ENCODE measurements at places on chromosomes 2 and 18. TPM values are rescaled to one million over a fixed set of nuclear protein-coding genes. Genes with fewer than 3 reads are reported as not detected.

NYAP2 gene
- not detected for total RNA-seq

C2orf49 gene
- total RNA-seq = 18.6 TPM

RNF125 gene
- not detected for total RNA-seq

TRPM8 gene
- total RNA-seq = 0.03 TPM

PUS10 gene
- total RNA-seq = 6.4 TPM

CTAGE1 gene
- total RNA-seq = 0.11 TPM

DNA sequence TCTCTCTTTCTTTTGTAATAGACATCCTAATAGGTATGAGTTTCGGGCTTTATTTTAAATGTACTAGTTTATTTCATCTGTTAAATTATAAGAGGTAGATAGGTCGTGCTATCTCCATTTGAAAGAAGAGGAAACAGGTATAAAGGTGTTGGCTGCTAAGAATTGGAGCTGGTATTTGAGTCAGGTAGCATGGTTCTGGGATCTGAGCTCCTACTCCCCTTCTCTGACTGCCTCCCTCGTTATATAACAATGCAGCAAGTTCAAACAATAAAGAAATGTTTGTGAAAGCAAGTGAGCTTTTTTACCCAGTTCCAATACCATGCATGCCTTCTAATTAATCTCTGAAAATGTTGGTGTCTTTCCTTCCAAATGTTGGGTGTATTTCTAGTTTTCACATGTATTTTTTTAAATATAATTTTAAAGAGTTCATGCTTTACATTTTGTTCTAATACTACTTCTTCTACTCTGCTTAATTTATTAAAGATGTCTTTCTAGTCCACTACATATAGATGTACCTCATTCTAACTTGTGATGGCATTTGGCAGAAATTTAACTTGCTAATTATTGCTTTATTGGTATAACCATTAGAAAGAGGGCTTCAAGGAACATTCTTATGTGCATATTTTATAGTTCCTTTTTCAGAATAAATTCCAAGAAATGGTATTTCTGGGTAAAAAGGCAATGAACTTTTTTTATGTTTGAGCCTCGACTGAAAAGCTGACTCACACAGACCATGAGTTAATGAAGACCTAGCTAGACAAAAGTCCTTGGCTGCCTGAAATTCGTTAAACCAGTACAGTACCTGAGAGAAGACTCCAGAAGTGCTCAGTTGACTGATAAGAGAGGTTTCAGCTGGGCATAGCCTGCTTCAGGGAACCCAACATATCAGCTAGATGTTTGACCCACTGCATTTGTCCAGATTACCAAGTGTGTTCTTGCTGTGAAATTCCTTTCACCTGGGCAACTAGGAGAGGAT lies 133.5 kb downstream of the CERS6 start:
- H3K4me1 ChIP-seq = peaks cover 6% of the 10 kb centered on the region
- no peak overlapping the region for H3K4me3 ChIP-seq
- no peaks in the 10 kb centered on the region for H3K36me3 ChIP-seq
- H3K27ac ChIP-seq = no peak overlapping the region

DNA sequence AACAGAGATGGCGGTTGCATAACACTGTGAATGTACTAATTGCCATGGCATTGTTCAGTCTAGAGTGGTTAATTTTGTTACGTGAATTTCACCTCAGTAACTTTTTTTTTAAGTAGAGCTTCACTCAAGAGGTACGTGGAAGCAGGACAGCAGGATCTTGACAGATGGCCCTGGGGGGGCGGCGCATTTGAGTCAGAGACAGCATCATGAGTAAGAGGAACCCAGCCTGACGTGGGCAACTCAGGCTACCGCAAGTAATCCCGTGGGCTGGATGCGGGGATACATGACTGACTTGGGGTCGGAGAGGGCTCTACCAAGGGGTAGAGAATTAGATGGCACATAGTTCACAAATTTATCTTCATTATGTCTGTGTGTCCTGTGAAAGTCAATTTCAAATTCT lies 38.1 kb upstream of the DAPL1 start:
- H3K4me3 ChIP-seq = no peak overlapping the region
- H3K36me3 ChIP-seq = no peaks in the 10 kb centered on the region
- H3K27ac ChIP-seq = no peak overlapping the region
- H3K27me3 ChIP-seq = no peaks in the 10 kb centered on the region

GRCh38 chr2:85994421-85994777 lies 105.6 kb upstream of the ST3GAL5 start:
- no peaks in the 10 kb centered on the region for H3K36me3 ChIP-seq
- DNase-seq = peak; percentile 11
- H3K27me3 ChIP-seq = no peaks in the 10 kb centered on the region
- no peak overlapping the region for H3K4me3 ChIP-seq
- H3K4me1 ChIP-seq = peaks cover 60% of the 10 kb centered on the region

- no peak for DNase-seq
- H3K27me3 ChIP-seq = peaks cover 9% of the 10 kb centered on the region
- no peaks in the 10 kb centered on the region for H3K4me1 ChIP-seq
Observed at GRCh38 chr2:227234429-227234828, 70.0 kb downstream of the COL4A3 start.

GRCh38 chr2:61649021-61649420 lies 110.9 kb upstream of the XPO1 start:
- H3K27me3 ChIP-seq = no peaks in the 10 kb centered on the region
- no peaks in the 10 kb centered on the region for H3K4me1 ChIP-seq
- H3K36me3 ChIP-seq = no peaks in the 10 kb centered on the region

GRCh38 chr2:145404690-145405089 lies 884.8 kb upstream of the ZEB2 start:
- H3K27me3 ChIP-seq = no peaks in the 10 kb centered on the region
- no peaks in the 10 kb centered on the region for H3K36me3 ChIP-seq
- no peak overlapping the region for H3K27ac ChIP-seq

DNA sequence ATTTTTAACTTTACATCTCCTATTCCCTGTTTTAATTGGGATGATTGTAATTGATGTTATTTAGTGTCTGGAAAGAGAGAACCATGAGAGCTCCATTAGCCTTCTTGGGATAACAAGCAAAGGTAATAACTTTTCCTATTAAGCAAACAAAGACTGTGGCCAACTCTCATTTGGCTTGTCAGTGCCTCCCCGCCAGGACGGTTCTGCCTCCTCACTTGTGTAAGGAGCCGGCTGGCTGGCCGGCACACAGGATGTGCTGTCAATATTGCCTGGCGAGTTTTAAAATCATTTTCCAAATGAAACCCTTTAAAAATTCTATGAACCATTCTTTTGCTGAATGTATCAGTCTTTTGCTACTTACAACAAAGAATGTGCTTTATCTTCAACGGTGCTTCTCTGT lies 898.3 kb downstream of the CPS1 start:
- H3K36me3 ChIP-seq = no peaks in the 10 kb centered on the region
- DNase-seq = no peak
- H3K27me3 ChIP-seq = no peaks in the 10 kb centered on the region
- H3K4me3 ChIP-seq = no peak overlapping the region

DNA sequence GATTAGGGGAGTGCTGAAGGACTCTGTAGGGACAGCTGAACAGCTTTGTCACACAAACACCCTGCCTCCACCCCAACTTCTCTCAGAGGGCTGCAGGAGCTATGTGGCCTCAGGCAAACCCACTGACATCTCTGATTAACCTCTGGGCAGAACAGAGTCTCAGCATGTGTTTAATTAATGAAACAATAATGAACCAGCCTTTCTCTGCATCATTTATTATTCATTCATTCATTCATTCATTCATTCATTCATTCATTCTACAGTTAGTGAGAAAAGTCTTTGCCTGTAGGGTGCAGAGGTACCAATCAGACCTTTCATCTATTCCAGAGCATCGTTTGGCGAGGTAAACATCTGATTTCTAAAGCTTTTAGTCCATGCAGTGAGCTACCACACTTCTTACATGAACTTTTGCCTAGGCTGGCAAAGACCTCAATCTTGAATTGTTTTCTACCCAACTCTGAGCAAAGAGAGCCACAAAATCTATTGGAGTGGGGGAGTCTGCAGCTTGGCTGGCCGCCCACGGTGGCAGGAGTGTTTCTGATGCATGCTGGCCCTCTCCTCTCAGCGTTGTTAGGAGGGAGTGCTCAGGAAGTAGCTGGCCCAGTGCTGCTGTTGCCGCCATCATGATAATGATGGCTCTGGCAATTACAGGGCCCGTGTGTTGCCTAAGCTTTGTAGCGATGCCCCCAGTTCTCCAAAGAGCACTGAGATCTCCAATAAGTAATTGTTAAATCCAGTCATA lies 198.9 kb downstream of the SMAD7 start:
- peaks cover 16% of the 10 kb centered on the region for H3K4me1 ChIP-seq
- H3K27ac ChIP-seq = no peak overlapping the region
- DNase-seq = no peak
- no peaks in the 10 kb centered on the region for H3K27me3 ChIP-seq
- H3K4me3 ChIP-seq = no peak overlapping the region

DNA sequence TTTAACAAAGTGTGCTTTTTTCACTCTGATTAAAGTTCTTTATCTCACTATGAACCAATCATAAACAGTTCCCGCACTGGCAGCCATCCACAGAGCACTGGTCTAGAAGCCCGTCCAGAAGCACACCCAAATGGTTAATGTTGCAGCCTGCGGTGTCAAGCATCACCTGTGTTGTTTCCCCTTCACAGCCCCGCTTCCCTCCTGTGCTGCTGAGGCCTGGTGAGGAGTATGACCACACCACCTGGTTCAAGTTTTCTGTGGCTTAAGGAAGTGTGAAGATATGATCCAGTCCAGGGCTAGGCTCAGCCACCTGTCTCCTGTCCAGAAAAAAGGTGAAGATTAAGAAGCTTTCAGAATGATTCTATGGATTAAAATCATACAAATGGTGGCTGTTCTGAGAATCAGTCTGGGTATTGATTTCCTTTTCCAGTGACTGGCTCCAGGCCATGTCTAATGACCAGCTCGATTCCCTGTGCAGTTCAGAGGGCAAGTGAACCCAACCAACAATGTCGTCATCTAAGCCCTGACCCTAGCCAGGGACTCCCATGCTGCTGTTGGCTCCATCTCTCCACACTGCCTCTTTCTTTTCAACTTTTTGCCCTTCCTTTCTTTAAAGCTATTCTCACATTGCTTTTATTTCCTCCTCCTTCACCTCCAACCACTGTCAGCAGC lies 17.7 kb downstream of the SRSF7 start:
- H3K4me3 ChIP-seq = no peak overlapping the region
- H3K27ac ChIP-seq = no peak overlapping the region
- H3K4me1 ChIP-seq = no peaks in the 10 kb centered on the region
- no peak for DNase-seq
- H3K27me3 ChIP-seq = no peaks in the 10 kb centered on the region
- peaks cover 17% of the 10 kb centered on the region for H3K36me3 ChIP-seq

DNA sequence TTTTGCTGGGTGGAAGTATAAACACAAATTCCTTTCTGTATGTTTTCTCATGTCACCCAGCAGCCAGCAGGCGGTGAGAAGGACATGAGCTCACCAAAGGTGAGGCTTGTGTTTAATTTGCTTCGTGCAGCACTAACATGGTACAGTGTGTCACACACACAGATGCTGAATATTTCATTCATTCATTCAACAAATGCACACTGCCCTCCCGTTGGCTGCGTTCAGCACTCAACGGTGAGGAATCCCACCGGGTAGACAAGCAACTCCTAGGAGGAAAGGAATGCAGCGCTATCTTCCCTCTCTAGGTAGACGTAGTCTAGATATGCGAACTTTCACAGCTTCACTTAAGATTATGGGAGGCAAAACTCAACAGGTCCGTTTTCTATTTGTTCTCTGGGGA lies 85.1 kb downstream of the LONRF2 start:
- H3K4me3 ChIP-seq = no peak overlapping the region
- no peaks in the 10 kb centered on the region for H3K27me3 ChIP-seq
- no peaks in the 10 kb centered on the region for H3K36me3 ChIP-seq

- no peak overlapping the region for H3K27ac ChIP-seq
- peaks cover 18% of the 10 kb centered on the region for H3K4me1 ChIP-seq
- H3K27me3 ChIP-seq = no peaks in the 10 kb centered on the region
- H3K4me3 ChIP-seq = no peak overlapping the region
Observed at GRCh38 chr2:111618226-111618977, 265.6 kb downstream of the ANAPC1 start.

DNA sequence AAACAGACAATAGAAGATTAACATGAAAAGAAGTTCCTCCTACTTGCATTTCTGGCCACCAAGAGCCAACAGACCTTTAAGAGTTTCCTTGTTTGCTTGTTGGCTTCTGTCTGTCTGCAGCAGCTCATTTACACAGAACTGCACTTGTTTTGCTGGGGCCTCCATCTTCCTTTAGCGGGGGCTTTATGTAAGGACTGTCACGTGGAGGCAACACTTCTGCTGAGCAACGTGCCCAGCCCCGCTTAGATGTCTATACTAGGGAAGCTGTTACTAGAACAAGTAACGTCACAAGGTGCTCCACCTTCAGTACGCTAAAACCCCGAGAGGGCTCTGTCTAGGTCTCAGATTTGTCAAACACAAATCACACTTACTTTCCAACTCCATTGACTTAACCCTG lies 104.3 kb upstream of the PXDN start:
- no peak overlapping the region for H3K4me3 ChIP-seq
- H3K4me1 ChIP-seq = no peaks in the 10 kb centered on the region
- no peak overlapping the region for H3K27ac ChIP-seq
- H3K36me3 ChIP-seq = no peaks in the 10 kb centered on the region
- DNase-seq = no peak

DNA sequence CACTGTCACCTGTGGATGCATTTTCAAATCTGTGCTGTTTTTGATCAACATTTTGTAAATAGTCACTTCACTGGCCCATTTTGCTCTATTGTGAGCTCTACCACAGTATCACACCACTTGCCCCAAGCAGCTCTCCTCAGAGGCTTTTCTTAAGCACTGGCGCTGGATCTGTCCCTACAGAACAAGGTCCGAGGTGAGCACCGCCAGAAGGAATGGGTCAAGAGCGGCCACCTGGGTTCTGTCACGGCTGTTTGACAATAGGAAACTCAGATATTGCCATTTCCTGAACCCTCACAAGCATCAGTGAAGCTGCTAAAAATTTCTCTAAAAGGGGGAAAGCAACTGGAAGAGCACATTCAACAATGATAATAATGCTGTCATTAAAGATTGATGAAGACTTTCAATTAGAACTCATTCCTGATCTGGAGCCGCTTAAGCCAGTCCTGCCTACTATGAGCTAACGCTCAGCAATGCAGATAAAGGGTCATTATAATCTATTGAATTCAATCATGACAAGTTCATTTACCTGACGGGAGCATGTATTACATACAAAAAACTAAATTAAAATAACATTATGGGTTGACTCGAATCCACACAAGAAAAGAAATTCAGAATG lies 514.0 kb downstream of the GALR1 start:
- no peaks in the 10 kb centered on the region for H3K27me3 ChIP-seq
- no peak overlapping the region for H3K4me3 ChIP-seq
- no peaks in the 10 kb centered on the region for H3K4me1 ChIP-seq
- no peak overlapping the region for H3K27ac ChIP-seq
- no peaks in the 10 kb centered on the region for H3K36me3 ChIP-seq

DNA sequence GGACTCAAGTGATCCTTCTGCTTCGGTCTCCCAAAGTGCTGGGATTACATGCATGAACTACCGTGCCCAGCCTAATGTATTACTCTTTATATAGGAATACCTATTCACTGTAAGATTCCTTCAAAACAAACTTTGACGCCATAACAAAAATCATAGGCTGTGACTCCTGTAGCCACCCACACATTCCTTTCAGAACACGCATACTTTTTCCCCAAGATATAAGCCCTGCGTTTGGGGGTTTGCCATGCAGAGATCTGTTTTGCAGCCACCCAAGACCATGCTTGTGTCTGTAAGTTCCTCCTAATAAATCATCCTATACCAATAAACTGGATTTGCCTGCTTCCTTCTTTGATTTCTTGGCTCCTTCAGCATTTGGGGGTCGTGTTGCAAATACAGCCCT lies 46.0 kb upstream of the STON1 start:
- H3K4me1 ChIP-seq = no peaks in the 10 kb centered on the region
- no peak overlapping the region for H3K27ac ChIP-seq
- H3K4me3 ChIP-seq = no peak overlapping the region
- peaks cover 24% of the 10 kb centered on the region for H3K36me3 ChIP-seq

GRCh38 chr2:237341872-237342271 lies 72.1 kb downstream of the COL6A3 start:
- no peak for DNase-seq
- H3K27ac ChIP-seq = no peak overlapping the region
- no peaks in the 10 kb centered on the region for H3K27me3 ChIP-seq
- peaks cover 95% of the 10 kb centered on the region for H3K36me3 ChIP-seq
